Stimulated activated CD4-positive, alpha-beta T cell treated with anti-CD3 and anti-CD28 coated beads, Interleukin-4, amount 100 ng/mL, for 24 hours (primary cell): ENCODE measurements at places on chromosomes 5 and 9.

- no peak for DNase-seq
Observed at GRCh38 chr9:29348999-29349398, 1775.7 kb upstream of the C9orf72 start.

DNA sequence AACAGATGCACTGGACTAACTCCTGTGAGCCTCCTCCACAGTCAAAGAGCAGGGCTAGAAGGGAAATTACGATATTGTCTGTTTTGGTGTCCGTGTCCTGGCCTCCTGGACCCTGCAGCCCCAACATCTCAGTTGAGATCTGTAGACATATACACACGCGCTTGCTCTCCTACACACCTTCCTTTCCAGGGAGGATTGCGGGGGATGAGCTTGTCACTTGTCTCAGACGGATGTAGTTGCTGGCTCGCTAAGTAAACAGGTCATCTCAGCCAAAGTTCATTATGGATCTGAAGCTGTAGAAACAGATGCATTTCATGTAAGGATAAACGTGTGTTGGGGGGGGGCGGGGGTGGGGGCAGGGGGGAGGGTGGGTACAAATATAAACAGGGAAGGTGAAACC is 549.3 kb downstream of the CCDC171 start:
- DNase-seq: no peak

- no peak for DNase-seq
Observed at GRCh38 chr5:96026406-96027041, 64.9 kb upstream of the ELL2 start.

- no peak for DNase-seq
Observed at GRCh38 chr9:21598749-21599148, 116.6 kb upstream of the IFNE start.

DNA sequence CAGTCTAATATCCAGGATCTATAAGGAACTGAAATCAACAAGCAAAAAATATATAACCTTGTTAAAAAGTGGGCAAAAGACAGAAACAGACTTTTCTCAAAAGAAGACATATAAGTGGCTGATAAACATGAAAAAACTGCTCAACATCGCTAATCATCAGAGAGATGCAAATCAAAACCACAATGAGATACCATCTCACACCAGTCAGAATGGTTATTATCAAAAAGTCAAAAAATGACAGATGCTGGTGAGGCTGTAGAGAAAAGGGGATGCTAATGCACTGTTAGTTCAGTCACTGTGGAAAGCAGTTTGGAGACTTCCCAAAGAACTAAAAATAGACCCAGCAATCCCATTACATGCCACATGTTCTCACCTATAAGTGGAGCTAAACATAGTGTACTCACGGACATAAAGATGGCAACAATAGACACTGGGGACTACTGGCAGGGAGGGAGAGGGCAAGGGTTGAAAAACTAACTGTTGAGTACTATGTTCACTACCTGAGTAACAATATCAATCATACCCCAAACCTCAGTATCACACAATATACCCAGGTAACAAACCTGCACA is 11.7 kb upstream of the TSSK1B start:
- no peak for DNase-seq

DNA sequence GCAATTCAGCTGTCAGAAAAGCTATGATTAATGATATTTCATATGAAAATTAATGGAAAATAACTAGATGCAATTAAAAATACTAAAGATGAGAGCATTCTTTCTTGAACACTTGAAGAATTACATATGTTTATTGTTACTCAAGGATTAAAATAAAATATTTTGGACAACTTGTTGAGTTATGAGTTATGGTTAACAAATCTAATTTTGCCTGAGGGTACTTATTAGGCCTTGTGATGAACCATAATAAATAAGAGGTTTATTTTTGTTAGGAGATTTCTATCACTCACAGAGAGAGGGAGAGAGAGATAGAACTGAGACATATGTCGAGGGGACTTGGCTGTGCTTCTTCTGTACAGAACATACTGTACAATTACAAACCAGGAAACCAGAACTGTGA is 183.7 kb downstream of the ISL1 start:
- DNase-seq: no peak

DNA sequence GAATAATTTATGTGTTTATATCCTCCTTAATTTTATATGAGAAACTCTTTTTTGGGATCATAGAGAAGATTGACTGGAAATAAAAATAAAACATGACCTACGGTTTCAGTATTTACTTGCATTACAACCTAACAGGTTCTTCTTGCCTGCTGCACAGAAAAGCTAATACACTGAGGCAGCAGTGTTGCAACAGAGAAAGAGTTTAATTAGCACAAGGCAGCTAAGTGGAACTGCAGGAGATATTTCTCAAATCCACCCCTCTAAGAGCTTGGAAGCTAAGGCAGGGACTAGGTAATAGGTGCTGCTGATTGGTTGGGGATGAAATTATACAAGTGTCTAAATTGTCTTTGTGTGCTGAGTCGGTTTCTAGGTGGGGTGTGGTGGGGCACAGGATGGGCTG is 380.9 kb downstream of the DIRAS2 start:
- no peak for DNase-seq

- DNase-seq: no peak
Observed at GRCh38 chr9:93096811-93097382, 880 bp downstream of the CARD19 start.
